Suprapubic skin (tissue), 4 donors: ENCODE measurements at places on chromosomes 4 and X.
A peak's percentile ranks its signal among the peaks of the same experiment; 100 is the strongest.

GRCh38 chr4:160316036-160316435 lies 1213.2 kb downstream of the RAPGEF2 start:
- no peak for DNase-seq

DNA sequence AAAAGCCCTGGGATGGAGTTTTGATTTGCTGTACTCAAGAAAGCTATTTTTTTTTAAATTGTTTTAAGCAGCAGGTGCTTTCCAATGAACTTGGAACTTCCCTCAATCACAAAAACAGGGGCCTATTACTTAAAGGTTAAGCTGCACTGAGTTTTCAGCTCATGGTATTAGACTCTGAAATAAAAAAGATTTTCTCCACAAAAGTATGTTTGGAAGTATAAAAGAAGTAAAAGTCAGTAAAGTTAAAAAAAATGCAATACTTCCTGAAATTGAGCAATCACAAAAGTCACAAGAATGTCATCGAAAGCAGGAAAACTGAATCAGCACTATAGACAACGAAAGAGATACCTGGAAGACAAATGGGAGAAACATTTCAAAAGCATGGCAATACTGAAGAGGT lies 38.9 kb upstream of the PLAC8 start:
- DNase-seq: no peak

DNA sequence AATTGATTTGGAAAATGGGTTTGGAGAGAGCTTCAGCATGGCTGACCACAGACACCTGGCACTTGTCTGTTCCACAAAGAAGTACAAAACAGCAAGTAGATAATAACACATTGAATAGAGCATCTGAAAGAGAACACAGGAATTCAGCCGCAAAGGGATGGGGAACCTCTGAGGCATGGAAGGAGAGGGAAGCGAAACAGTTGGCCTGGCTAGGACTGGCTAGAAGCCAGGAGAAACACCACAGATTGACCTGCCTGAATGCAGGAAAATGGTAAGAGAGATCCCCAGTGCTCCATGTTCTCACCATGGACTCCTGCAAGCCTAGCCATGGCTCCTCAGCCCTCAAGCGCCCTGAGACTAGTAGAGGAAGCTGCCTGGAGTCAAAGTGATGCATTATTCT lies 169.7 kb upstream of the SH3RF1 start:
- no peak for DNase-seq

- no peak for DNase-seq
These were observed 232.6 kb upstream of the BOD1L1 start for GRCh38 chr4:13860126-13860525.

DNA sequence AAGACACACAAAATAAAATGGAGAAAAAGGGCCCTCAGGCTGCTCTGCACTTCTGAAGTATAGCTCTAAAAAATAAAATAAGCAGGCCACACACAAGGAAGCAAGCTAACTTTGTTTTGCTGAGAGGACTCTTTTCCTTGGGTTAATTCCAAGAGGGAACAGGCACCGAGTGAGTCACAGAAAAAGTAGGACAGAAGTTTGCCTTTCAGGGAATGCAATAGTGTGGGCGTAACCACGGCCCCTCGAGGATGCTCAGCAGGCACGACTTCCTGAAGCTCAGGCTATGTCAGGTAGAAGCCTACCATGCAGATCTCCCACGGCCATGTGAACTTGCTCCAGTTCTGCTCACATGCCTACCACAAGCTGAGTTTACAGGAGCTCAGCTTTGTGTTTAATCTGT lies 22.1 kb downstream of the PPP1R2C start:
- DNase-seq: no peak

GRCh38 chr4:96326846-96327245 lies 487.0 kb downstream of the PDHA2 start:
- DNase-seq: no peak

DNA sequence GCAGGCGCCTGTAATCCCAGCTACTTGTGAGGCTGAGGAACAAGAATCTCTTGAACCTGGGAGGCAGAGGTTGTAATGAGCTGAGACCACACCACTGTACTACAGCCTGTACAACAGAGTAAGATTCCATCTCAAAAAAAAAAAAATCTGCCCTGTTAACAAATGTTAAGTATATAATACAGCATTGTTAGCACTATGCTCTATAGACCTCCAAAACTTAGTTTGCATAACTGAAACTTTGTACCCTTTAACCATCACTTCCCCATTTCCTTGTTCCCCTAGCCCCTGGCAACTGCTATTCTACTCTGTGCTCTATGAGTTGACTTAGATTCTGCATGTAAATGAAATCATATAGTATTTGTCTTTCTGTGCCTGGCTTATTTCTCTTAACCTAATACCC lies 76.7 kb downstream of the TAB3 start:
- no peak for DNase-seq

DNA sequence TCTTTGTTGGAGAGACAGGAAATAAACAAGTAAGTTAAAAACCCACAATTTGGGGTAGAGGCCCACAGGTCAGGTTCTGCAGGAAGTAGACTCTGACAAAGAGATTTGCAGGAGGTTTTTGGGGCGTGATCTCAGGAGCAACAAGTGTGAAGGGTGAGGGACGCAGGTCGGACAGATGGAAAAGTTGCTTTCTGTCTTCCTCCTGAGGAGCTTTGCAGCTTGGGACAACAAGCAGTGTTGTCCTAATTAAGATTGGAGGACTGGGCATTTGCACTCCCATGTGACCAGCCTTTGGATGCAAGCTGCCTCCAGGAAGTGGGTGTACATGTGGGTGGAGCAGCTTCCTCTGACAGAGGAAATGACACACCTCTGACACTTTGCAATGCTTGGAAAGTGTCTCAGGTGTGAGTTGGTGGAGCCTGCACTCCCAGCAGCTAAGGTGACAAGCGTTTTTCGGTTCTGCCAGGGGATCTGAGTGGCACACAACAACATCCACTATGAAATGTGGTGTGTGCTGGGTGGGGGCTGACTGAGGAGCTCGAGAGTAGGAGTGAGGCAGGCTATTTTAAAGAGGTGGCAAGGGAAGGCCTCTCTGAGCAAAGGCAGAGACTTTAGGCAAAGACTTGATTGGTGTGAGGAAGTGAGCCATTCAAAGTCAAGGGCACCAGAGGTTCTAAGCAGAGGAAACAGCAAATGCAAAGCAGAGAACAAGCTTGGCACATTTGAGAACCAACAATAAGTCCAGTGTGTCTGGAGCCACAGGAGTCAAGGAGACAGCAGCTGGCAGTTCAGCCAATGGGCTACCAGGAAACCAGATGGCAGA lies 339.8 kb upstream of the GATB start:
- DNase-seq: no peak

DNA sequence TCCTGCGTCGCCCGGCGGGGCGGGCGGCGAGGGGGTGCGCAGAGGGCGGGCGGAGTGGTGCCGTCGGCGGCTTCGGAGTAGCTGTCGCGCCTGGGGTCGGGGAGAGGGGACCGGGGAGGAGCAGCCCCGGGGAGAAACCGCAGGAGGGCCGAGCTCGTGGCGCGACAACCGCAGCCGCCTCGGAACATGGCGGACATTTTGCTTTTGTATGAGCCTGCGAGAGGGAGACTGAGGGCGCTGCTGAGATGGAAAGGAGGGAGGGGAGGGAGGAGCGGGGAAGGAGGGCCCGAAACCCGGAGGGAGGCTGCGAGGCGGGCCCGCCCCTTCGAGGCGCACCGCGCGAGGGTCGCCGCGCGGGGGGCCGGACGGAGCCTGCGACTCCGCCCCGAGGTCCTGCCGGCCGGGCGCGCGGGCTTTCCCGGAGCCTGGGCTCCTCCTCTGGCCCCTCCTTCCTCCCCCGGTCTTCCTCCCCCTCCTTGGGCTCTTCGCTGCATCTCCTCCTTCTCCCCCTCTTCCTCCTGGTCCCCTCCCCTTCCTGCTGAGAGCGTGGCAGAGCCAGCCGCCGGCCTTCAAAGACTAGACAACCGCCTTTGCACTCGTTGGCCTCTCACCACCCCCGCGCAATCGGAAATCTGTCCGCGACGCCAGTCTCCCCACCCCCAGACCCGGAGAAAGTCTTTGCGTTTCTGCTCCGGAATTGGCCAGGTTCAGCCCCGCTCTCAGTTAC lies 1.1 kb downstream of the INTS6L start:
- peak; percentile 85 for DNase-seq

GRCh38 chrX:45524296-45524695 lies 323.6 kb upstream of the DIPK2B start:
- no peak for DNase-seq

- DNase-seq: no peak
These were observed 10.9 kb upstream of the SMR3B start for GRCh38 chr4:70371987-70372386.

DNA sequence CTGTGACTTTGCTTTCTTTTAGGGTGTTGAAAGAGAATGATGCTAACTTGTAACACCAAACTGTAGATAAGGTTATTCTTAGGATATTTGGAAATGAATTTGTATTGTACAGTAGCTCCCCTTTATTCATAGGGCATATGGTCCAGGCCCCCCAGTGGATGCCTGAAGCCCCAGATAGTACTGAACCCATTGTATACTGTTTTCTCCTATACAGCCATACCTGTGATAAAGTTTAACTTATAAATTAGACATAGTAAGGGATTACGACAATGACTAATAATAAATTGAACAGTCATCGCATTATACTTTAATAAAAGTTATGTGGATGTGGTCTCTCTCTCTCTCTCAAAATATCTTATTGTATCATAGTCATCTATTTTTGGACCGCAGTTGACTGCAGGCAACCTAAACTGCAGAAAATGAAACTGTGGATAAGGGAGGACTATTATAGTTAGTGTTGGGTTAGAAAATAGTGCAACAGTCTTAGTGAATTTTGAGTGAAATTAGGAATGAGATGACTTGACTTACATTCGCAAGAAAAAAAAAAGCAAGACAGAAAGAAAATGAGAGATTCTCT lies 105.1 kb downstream of the CLDN22 start:
- no peak for DNase-seq

DNA sequence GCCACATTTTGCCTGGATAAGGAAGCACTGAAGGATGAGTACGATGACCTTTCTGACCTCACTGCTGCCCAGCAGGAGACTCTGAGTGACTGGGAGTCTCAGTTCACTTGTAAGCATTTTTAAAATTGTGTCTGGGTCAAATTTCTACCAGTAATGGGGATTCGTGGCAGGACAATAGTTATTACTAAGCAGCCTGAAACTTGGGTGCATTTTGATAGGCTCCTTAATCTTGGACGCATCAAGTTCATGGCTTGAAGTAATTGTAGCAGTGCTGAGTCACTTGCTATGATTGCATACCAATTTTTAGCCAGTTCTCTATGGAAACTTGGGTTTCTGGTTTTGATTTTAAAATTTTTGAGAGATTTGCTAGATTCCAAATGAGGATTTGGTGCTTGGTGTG lies 4.3 kb downstream of the PGRMC1 start:
- DNase-seq: no peak

GRCh38 chrX:78661836-78662235 lies 2.7 kb upstream of the RTL3 start:
- DNase-seq: no peak

GRCh38 chr4:54882616-54883015 lies 224.9 kb downstream of the KIT start:
- no peak for DNase-seq

DNA sequence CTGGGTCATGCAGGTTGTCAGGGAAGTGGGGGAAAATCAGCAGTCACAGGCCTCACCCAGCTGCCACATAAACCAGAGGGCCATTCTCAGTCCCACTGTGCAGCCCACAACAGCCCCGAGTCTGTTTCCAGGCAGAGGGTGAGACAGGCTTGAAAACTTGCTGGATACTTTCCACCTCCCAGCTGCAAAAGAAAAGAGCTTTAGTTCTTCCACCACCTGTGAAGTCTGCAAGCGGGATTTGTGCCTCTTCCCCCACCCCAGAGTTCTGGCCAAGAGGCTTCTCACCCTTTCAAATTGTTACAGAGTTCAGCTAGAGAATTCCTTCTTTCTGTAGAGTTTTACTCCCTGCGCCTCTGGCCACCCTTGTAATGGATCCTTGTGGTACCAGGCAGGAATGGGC lies 115.5 kb upstream of the ZDHHC15 start:
- DNase-seq: no peak

DNA sequence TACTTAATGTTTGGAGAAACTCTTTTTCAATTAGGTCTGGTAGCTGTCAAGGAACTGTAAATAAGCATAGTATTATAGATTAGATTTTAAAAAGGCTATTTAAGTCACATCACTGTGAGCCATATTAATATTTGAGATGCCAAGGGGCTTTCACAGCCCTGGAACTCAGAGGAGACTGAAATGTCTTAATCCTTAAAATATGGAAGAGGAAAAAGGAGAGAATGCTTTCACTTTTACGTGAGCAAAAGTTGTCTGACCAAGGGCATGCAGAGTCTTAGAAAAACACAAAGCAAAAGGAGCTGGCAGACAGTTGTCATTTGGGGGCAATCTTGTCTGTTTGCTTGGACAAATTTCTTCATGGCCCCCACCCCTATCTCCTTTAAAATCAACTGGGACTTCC lies 253.2 kb upstream of the IGFBP7 start:
- no peak for DNase-seq

DNA sequence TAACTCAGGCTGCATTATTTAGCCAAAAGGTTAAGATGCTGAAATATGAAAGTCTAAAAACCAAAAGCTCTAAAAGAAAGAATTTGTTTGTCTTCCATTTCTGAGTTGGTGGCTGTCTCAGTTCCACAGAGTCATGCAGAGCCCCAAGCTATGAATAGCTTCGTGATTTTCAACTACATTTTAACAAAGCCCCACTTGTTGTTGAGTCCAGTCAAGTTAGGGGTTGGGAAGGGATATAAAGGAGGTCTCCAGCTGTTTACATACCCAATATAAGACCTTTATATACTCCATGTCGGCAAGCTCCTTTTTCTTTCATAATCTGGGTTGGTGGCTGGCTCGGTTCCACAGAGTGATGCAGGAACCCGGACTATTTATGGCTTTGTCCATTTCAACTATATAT lies 924.6 kb upstream of the PRKX start:
- no peak for DNase-seq

DNA sequence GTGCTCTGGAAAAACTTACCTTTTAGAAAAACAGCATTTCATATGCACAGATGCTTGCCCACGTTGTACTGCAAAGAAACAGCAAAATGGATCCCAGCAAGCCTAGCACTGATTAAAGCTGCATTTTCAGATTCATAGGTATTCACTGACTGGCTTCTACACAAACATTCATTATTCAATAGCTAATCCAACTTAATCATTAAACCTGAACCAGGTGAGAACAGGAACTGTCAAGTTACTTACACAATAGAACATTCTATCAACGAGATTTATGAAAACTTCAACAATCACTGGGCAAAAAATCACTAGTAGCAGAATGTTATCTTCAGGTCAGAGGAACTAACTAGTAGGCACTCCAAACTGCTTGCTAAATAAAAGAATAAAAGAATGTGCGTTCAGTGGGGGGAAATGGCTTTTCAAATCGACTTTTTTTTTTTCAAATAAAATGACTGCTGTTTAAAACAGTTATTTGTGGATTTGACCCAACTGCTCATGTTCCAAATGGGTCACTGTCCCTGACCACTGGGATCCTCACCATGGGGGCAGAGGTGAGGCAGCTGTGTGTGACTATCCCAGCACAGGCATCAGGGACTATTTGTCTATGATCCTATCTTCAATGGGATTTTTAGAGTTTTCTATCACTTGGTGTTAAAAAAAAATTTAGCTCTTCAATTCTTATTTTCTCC lies 42.3 kb downstream of the STX18 start:
- no peak for DNase-seq

- DNase-seq: no peak
These were observed 303.8 kb upstream of the TENM3 start for GRCh38 chr4:181939199-181939945.

GRCh38 chr4:53804719-53805118 lies 213.4 kb upstream of the LNX1 start:
- DNase-seq: no peak

- DNase-seq: no peak
These were observed 210.3 kb upstream of the EPHA5 start for GRCh38 chr4:65880594-65880993.
